Skin of body (tissue), 3 donors: ENCODE measurements at places on chromosomes 5 and 9.
A peak's percentile ranks its signal among the peaks of the same experiment; 100 is the strongest.

DNA sequence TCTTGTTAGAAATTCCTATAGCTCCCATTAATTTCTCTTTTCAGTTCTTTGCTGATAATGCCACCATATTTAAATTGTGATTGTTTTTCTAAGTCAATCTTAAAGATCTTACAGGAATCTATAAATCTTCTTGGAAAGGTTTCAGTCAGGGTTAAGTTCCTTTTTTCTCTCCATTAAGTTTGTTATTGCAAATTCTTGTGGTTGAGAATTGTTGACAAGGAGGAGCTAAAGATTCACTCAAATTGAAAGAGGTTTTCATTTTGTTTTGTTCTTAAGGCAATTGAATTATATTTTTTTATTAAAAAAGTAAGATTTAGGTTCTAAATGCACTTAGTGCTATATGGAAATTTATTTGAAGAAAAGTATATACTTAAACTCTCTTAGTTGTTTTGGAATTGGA is 213.4 kb downstream of the PRR16 start:
- DNase-seq, result no peak

GRCh38 chr9:20526500-20527319 is 95.6 kb downstream of the MLLT3 start:
- DNase-seq, result no peak

- no peak for DNase-seq
Measured at GRCh38 chr5:16957304-16958196, 21.5 kb upstream of the MYO10 start.

DNA sequence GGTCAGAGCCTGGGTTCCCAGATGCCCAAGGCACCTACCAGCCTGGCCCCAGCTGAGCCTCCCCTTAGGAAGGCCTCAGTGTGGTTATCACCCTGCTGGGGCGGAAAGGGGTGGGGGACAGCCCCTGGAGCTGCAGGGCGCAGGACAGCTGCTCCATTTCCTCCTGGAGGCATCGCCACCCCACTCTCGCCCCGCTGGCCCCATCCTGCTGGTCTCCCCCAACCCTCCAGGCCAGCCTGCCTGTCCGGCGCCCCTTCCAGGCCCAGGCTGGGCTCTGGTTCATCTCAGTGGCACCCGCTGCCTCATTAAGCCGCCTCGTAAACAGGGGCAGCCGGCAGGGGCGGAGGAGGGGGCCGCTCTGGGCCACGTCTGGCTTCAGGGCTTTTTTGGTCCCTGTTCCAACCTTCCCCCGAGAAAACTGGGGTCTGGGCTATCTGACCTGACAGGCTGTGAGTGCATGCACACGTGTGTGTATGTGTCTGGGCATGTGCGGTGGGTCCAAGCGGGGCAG is 30.8 kb upstream of the ENHO start:
- no peak for DNase-seq

DNA sequence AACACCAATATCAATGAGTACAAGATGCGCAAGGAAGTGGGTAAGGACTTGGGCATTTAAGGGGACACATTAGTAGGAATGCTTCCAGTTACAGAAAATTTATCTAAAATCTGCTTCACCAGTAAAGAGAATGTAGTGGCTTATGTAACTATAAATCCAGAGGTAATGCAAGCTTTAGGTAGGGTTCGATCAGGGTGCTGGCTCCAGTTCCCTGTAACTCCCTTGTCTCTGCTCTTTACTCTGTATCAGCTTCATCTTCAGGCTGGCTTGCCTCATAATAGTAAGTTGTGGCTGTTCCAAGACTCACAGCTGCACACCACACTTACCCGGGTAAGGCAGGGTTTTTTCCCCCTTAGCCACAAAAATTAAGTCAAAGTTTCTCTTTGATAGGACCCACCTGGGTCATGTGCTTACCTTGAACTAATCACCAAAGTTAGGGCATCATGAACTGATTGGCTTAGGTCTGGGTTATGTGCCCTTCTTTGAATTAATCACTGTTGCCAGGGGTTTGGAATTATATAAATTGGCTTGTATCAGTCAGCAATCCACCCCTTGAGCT is 35.5 kb downstream of the ARHGEF37 start:
- no peak for DNase-seq

DNA sequence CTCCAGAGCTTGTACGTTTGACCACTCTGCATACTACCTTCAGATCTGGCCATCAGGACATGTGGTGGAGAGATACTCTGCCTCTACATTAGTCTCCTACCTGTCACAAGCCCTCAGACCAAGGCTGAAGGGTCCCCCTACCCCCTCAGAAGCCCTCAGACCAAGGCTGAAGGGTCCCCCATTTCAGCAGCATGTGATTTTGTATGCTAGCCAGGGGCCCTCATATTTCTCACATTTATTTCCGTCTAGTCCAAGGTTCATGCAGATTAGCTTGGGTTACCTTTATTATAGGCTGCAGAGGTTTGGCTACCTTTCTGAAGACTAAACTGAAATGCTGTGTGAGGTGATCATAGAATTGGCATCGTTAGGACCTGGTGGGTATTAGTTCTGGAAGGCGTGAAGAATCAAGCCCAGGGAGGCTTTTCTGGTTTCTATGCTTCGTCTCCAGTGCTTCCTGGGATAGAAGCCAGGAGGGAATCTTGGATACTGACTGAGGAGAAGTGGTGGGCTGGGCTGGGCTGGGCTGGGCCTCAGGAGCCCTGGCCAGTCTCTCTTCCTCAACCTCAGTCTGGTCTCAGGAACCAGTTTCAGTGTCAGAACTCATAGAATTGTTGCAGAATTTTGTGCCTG is 2.8 kb downstream of the SMIM32 start:
- DNase-seq, result no peak

DNA sequence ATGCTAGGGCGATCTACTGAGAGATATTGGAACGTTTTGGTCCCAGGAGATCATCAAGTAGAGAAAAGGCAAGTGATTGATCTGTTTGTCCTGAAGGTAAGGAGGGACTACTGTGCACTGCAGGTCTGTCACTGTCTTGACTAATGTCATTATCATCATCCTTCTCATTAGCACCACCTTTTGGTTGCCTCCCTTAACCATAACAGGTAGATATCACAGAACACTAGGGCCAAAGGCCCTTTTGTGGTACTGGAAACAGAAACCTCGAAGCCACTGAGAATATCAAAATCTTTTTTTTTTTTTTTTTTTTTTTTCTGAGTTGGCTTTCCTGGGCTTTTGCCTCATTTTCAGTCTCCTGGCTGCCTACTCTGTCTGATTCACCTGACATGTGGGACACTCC is 134.0 kb downstream of the KCTD16 start:
- DNase-seq, result no peak

GRCh38 chr9:107760469-107761242 is 271.1 kb upstream of the KLF4 start:
- DNase-seq, result peak; percentile 7

DNA sequence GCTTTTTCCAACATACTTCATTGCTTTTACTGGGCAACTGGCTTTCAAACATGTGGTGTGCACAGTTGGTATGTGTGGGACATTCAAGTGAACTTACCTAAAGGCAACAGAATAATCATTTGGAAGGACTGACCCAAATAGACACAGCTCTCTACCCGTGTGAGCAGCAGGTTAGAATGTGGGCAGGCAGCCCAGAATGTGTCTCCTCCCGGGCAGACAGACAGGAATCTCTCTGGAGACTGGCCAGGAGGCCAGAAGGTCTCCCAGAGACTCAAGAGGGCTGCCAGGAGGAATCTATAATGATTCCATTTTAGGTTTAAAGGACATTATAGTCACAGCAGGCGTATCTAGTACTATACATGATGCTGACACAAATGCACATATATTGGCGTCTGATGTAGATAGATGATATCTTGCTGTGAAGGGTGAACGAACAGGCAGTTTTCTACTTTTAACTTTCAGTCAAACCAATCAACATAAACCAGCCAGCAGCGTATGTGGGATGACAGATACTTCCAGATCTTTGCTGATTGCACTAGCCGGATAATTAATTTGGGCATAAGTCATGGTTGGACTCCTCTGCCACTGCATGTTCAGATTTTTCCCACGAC is 297.4 kb upstream of the ZNF608 start:
- no peak for DNase-seq

GRCh38 chr5:173065155-173065554 is 9.0 kb downstream of the CREBRF start:
- no peak for DNase-seq

GRCh38 chr5:178545176-178545575 is 45.0 kb downstream of the COL23A1 start:
- DNase-seq, result no peak

DNA sequence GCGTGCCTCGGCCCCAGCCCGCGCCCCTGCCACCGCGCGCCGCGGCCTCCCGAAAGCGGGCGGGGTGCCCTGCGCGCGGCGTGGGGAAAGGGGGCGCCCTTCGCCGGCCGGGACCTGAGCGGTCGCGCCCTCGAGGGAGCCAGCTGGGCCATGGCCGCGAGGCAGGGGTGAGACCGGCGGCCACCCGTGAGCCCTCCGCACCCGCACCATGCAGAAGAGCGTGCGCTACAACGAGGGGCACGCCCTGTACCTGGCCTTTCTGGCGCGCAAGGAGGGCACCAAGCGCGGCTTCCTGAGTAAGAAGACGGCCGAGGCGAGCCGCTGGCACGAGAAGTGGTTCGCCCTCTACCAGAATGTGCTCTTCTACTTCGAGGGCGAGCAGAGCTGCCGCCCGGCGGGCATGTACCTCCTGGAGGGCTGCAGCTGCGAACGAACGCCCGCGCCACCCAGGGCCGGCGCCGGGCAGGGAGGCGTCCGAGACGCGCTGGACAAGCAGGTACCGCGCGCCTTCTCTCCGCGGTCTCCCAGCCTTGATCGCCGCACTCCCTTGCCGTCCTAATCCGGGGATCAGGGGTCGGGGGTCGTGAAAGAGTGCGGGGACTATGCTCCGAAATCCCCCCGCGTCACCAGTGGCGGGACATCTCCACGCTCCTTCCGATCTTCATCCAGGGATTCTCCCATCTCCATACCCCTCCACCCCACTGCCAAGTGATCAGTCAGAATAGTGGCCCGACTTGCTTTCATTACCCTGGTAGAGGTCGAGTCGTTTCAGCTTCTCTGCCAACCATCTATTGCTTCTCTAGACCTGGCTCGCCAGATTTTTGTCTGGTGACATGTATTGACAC is 590 bp downstream of the RASGRF2 start:
- no peak for DNase-seq

GRCh38 chr5:128426090-128426534 is 111.9 kb downstream of the FBN2 start:
- DNase-seq, result no peak

DNA sequence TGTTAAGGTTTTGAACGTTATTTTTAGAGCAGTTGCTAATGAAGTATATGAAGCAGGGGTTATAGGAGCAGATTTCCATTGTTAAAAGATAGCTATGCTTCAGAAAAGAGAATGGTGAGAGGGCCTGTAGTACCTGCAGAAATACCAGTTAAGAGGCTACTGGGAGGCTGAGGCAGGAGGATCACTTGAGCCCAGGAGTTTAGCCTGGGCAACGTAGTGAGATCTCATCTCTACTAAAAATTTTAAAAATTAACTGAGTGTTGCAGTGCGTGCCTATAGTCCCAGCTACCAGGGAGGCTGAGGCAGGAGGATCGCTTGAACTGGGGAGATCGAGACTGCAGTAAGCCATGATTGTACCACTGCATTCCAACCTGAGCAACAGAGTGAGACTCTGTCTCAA is 148.8 kb downstream of the ZCCHC7 start:
- DNase-seq, result no peak

DNA sequence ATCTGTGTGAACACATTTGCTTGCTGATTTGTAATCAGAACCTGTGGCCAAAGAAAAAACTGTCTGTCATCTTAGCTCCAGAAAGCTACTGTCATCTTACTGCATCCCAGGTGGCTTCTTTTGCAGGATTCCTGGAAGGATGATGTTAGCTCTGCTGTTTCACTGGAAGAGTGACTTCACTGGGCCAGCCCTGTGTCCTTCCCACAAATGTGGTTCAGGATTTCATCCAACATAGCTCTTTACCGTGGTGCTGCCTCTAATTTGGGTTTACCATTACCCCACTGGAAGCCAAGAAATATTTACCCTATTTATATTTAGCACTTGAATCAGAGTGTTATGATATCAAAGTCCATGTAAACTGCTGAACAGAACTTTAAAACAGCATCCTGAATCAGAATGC is 501.0 kb downstream of the GADD45G start:
- no peak for DNase-seq

- DNase-seq, result no peak
Measured at GRCh38 chr5:178192244-178192643, 5.1 kb upstream of the GMCL2 start.

GRCh38 chr5:82225525-82226172 is 52.5 kb downstream of the RPS23 start:
- DNase-seq, result peak; percentile 37

DNA sequence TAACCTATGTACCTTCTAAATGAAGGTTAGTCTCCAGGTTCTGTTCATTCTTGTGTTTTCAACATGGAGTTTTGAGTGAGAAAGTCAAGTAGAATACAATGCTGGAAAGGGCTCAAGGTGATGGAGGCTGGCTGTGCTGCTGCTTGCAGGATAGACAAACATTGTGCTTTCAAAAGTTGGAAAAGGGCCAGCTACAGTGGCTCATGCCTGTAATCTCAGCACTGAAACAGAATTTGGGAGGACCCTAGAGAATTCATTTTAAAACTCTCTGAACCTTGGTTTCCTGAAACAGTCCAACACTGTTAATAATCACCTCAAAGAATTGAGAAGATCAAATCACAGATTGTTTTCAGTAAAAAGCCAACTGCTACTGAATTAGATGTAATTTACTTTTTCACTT is 15.4 kb upstream of the IARS1 start:
- DNase-seq, result no peak

DNA sequence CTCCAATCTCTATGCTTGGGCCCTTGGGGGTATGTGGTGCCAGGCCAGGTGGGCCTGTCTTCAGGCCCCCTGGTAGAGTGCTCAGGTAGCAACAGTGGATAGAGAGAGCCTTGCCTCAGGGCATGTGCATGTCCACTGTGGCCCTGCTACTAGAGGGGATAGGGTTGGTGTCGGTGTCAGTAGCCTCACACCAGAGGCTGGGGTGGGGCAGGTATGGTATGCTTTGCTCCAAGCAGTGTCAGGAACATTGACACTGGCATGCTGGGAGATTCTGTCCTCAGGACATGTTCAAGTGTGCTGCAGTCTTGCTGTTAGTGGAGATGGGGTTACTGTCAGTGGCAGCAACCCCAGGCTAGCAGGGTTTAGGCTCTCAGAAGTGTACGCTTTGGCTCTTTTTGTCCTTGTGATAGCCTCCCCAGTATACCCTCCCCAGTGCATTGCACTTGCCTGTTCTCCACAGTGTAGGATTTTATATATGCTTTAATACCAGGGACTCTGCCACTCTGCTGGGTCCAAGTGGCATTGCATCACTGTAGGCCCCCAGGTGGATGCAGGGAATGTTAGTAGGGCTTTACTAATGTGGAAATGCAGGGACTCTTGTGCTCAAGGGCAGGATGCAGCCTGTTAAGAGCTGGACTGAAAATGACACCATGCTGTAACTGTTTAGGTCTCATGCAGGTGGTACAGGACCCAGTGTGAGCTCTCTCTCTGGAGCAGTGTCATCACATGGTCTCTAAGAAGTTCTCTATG is 21.6 kb downstream of the RIC1 start:
- DNase-seq, result no peak

DNA sequence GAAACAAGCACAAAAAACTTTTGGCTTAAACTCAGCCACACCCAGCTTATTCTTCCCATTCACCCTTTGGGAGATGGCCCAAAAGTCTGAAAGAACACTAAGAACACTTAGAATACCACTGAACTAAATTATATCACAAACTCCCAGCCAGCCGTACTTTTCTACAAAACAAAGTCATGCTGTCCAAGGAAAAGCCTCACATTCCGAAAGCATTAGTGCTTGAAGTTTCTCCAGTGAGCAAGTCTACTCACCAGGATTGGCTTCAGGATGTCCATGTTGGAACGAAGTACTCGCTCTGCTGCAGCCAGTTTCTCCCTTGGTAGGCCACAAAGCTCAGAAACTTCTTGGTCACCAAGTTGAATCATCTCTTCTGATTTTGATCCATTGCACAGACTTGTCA is 69.7 kb downstream of the ABCA1 start:
- DNase-seq, result peak; percentile 30
